ENCODE measurements at places on chromosomes 12 and 14.
A peak's percentile ranks its signal among the peaks of the same experiment; 100 is the strongest.

- ATAC-seq, result no peak
Measured at GRCh38 chr12:110002676-110003515, 3.7 kb downstream of the ANKRD13A start.

DNA sequence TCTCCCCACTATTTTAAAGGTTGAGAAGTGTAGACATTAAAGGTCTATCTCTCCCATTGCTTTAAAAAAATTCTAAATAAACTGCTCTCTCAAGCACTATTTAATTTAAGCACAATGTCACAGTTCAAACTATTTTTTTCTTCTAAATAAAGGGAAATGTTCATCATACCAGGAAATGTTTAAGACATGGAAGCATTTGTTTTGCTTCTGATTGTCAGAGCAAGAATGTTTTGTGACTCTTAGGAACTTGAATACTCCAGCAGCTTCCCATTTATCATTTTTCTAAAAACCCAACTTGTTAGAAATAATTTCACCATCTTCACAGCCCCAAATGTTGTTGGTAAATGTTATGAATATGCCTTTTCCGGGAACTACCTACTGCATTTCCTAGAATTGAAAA lies 121.8 kb upstream of the NTF3 start:
- ATAC-seq, result no peak

GRCh38 chr12:66188584-66189485 lies at the start of gene IRAK3:
TSS of gene IRAK3 (plus strand) at chr12:66189214. CDS start at chr12:66189300, 86 bp downstream.
- ATAC-seq, result peak; percentile 75

- no peak for ATAC-seq
Measured at GRCh38 chr12:114555451-114555850, 128.5 kb downstream of the TBX3 start.

- ATAC-seq, result no peak
Measured at GRCh38 chr12:101850199-101850598, 19.4 kb upstream of the GNPTAB start.
